Inflammatory macrophage treated with lipopolysaccharide for 1 hour (primary cell): ENCODE measurements at places on chromosomes 2 and 18.
A peak's percentile ranks its signal among the peaks of the same experiment; 100 is the strongest.

DNA sequence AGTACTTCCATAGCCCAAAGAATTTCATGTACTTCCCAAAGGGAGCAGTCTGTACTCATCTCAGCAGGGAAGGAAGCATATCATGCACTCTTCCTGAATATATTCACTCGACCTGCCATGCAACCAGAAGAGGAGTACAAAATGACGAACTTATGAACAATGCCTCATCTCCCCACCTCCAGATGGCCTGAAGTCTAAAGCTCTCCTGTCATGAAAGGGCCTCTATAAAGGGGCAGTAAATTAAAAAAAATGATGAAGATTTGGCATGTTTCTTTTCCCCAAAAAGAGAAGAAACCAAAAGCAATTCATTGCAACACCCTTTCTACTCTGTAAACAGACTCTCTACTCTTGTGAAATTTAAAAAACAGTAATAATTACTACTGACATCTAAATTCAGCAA lies 1601.1 kb downstream of the LRP1B start:
- no peak for DNase-seq

DNA sequence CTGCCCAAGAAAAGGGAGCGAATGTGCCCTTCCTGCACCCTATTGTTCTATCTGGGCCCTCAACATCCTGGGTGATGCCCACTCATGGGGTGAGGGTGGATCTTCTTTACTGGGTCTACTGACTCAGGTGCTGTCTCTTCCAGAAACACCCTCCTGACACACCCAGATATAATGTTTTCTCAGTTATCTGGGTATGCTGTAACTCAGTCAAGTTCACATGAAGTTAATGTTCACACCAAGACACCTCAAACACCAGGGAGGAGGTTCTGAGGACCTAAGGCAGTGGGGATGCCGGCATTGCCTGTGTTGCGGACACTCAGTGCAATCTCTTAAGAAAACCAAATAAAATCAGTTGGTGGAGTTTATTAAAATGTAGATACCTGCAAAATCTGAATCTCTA lies 500.9 kb downstream of the BCL11A start:
- no peak for DNase-seq

GRCh38 chr2:104867813-104868504 lies 14.0 kb downstream of the POU3F3 start:
- DNase-seq, result peak; percentile 43

- peak; percentile 68 for DNase-seq
Measured at GRCh38 chr18:58520969-58521368, 107.9 kb downstream of the ALPK2 start.

GRCh38 chr2:86172610-86173009 lies 22.7 kb downstream of the IMMT start:
- no peak for DNase-seq

GRCh38 chr2:64604155-64604554 lies 49.6 kb downstream of the SERTAD2 start:
- no peak for DNase-seq

DNA sequence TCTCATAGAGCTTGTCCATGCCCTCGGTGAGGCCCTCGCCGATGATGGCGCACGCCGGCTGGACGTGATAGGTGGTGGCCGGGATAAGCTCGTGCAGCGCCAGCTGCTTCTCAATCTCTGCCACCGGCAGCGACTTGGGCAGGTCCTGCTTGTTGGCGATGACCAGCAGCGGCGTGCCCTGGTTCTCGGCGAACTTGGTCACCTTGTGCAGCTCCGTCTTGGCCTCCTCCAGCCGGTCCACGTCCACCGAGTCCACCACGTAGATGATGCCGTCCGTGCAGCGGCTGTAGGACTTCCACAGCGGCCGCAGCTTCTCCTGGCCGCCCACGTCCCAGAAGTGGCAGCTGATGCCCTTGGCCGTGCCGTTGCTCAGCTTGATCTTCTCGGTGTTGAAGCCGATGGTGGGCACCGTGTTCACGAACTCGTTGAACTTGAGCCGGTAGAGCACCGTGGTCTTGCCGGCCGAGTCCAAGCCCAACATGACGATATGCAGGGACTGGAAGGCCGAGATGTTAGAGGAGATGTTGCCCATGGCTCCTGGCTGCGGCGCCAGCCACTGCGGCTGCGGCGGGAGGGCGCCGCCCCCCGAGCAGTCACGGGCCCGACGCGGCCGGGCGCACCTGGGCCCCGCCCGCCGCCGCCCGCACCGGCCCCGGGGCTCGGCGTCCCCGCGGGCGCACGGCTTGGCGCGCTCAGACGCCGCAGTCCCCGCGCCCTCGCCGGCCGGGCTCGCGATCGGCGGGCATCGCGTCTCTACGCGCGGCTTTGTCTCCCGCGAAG lies 636 bp downstream of the ARL4C start:
- DNase-seq, result peak; percentile 18

GRCh38 chr2:2846332-2847208 lies 515.5 kb upstream of the MYT1L start:
- no peak for DNase-seq

GRCh38 chr2:95007822-95008221 lies 17.7 kb upstream of the MAL start:
- DNase-seq, result no peak

DNA sequence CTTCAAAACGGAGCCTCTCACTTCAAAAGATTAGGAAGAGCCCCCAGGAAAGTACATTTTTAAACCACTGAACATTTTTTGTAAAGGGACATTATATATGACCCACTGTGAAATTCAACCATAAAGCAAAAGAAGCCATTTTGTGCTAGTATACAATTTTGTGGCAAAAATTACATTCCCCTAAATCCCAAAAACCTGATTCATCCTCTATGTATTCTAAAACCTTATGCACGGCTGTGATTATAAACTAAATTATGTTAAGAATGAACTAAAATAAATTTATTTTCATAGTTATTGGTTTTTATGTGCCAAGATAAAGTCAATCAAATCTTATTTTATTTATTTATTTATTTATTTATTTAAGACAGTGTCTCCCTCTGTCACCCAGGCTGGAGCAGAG lies 48.5 kb downstream of the RTN4 start:
- DNase-seq, result no peak

DNA sequence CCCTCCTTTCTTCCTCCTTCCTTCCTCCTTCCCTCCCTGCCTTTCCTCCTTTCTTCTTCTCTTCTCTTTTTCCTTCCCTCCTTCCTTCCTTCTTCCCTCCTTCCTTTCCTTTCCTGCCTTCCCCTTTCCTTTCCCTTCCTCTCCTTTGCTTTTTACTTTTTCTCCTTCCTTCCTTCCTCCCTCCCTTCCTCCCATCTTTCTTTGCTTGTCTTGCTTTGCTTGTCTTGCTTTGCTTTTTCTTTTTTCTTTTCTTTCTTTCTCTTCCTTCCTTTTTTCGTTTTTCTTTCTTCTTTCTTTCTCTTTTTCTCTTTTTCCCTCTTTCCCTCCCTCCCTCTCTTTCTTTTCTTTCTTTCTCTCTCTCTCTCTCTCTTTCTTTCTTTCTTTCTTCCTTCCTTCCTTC lies 113.0 kb downstream of the NYAP2 start:
- DNase-seq, result no peak

DNA sequence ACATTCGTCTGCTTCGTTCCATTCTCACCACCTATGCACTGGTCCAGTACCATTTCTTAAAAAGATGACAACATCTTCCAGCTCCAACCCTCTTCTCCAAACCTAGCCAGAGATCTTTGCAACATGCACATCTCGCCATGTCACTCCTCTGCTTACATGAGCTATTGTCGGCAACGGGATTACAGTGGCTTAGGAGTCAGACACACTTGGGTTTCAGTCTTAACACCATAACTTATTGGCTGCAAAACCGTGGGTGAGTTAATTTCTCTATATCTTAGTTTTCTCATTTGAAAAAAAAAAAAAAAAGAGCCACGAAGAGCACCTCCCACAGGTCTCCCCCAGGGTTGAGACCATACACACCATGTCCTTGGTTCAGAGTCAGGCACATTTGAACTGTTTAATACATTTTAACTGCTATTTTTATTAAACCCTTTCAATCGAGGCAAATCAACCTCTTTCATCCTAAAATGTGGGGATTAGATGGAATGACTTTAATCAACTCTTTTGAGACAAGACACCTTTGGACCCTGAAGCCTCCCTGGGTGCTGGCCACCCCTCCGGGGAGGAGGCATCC lies 889 bp downstream of the ANKRD29 start:
- DNase-seq, result no peak

- peak; percentile 55 for DNase-seq
Measured at GRCh38 chr2:68108120-68108519, 45.3 kb upstream of the C1D start.

GRCh38 chr2:147100406-147101035 lies 744.3 kb upstream of the ACVR2A start:
- no peak for DNase-seq
